ENCODE measurements at places on chromosomes 3 and 15. TPM values are rescaled to one million over a fixed set of nuclear protein-coding genes. Genes with fewer than 3 reads are reported as not detected.

Gene FBXO40
- 0.04 TPM for total RNA-seq

Gene PSTPIP1
- total RNA-seq = 1.3 TPM

Gene UBAP1L
- 2.0 TPM for total RNA-seq

DNA sequence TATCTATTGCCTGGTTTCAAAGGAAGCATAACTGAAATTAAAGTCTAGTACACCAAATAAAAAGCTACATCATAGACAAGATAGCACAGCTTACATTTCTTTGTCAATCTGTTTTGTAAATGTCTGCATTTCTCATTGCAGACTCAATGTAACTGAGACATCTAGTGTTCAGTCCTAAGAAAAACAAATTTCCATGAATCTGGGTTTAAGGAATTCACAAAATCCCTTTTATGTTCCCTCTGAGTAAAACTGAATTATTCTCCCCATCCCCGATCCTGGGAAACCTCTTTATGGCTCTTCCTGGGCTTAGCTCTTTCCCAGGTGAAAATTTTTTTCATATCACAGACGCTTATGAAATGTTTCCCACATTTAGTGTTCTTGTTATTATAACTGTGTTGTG, 21.6 kb upstream of the RASA2 start:
- DNase-seq = no peak

GRCh38 chr3:76638006-76638405, 401.9 kb upstream of the ROBO2 start:
- no peak for DNase-seq

DNA sequence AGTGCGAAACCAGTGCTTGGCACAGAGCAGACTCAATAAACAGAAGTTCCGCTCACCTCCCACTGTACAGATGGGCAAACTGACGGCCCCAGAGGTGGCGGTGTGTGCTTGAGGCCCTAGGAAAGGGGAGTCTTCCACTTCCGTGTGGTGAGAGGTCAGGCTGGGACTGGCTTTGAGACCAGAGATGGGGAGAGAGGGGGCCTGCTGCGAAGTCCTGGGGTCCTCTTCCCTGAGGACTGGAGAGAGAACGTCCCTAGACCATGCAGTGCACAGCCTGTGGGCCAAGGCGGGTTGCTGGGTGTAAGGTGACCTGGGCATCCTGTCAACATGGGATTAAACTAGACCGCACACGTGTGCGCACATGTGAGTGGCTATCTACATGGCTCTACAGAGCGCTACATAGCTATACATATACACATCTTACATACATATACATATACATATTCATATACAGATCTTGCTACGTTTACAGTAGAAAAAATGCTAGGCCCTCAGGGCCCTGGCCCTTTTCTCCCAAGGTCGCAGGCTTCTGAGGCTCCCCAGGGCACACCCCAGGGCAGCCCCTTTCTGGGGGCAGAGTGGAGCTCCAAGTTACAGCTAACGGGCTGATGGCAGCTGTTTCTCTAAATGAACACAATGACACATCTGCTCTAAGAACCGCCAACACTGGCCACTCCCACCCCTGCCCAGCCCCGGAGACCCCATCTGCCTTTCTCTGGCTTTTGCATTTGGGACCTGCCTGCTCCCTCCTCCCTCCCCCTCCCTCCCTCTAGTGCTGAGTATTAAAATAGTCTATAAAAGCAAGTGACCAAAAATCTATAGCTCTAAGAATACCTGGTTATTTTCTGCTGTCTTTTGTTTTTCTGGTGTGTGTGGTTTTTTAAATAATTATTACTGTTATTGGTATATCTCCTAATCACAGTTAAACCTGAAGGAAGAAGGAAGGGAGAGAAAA, 47.0 kb downstream of the HCN4 start:
- no peak for DNase-seq
